ENCODE measurements at places on chromosomes 16 and 17. TPM values are rescaled to one million over a fixed set of nuclear protein-coding genes. Genes with fewer than 3 reads are reported as not detected.

The GAS2L2 gene
- not detected for total RNA-seq

The KCNJ12 gene
- total RNA-seq = 10.0 TPM

The KCNG4 gene
- total RNA-seq = not detected

GRCh38 chr16:674968-675883, at the start of gene RHBDL1:
Gene RHBDL1 (plus strand): TSS chr16:675671. CDS start chr16:675791, 120 bp downstream.
- no peak for DNase-seq

DNA sequence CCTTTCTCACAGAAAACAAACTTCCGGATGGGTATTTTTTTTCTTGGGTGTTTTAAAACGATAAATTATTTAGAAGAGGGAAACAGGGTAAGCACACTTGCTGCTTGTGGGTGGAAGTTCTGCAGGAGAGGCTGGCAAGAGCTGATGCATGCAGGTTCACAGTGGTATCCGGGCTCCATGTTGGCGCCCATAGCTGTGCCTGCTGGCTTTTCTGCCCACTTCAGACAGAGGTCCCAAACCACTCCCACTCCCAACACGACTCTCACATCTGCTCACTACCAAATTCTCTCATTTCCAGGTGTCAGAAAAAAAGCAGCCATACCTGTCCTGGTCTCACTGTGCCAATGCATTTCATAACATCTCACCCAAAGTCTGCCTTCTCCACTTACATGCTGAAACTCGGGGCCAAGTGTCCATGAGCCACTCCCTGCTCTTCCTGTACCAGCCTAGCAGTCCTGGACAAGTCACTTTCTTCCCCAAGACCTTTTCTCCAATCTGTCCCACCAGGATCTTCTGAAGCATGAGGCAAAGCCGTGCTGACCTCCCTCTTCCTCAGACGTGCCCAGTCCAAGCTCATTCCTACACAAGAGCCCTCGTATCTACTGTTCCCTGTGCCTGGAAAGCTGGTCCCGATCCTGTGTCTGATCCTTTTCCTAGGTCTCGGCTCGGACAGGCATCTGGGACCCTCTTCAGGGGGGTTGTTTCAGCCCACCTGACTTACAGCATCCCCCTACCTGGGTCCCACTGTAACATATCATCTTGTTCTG, 1.5 kb downstream of the CD300LF start:
- DNase-seq = no peak

DNA sequence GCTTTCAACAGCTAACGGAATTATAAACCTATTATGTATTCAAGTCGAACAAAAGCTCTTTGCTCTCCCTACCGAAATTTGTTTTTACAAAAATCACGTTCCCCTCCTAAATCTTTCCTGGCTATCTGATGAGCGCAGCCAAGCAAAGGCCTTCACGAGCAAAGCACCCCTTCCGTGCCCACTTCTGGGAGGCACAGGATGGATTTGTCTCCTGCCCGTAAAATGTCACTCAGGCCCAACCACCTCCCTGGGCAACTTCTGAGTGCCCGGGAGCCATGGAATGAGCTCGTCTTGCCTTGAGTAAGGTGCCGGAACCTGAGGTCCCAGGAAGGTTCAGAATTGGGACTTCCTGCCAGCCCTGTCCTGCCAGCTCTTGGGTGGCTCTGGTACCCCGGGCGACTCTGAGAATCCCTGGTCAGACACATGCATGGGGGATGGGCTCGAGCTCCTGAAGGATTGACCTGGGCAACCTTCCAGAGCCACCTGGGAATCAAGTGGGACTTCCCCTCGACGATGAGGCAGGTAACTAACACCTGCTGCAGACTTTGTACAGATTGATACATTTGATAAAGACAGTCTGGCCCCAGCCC, 19.8 kb downstream of the SLC7A5 start:
- DNase-seq = no peak

- DNase-seq = peak; percentile 21
These were observed 247.3 kb upstream of the RPL38 start for GRCh38 chr17:73956169-73956568.

GRCh38 chr17:56373981-56374833, 219.3 kb upstream of the NOG start:
- no peak for DNase-seq

GRCh38 chr16:72752004-72752695, 295.8 kb downstream of the ZFHX3 start:
- DNase-seq = no peak

DNA sequence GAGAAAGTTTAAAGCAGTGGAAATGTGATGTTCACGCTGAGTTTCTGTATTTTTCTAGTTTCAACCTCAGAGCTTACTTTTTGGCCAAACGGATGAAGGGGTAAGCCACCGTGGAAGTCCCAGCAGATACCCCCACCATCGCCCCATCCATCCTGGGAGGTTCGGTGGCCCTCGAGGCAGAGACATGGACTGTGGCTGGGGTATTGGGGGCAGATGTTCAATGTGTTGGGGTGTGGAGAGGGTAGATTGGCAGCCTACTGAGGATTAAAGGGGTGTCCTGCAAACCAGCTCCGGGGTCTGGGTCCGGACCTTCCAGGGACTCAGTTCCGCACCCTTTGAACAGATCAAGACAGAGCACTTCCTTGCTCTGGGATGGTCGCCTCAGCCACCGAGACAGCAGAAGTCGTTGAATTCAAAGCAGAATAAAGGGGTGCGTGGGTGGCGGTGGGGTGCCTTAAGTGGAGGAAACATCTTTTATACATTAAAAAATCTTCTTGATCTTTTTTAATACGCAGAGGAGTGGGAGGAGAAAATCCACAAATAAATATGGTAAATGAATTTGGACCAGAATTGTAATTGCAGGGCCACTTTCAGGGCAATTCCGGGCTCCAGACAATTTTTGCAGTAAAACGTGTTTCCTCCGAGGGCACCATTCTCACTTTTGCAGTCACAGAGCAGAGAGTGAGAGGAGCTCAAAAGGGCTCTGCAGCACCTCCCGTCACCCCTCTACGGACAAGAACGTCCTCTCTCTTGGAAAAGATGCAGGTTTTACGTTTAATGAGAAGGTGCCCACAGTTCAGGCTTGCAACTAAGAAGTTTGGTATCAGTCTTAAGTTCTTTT, 8.2 kb upstream of the CBX8 start:
- DNase-seq = no peak

Measured in PC-3 (cell line).